ENCODE measurements at places on chromosomes 4 and X.

DNA sequence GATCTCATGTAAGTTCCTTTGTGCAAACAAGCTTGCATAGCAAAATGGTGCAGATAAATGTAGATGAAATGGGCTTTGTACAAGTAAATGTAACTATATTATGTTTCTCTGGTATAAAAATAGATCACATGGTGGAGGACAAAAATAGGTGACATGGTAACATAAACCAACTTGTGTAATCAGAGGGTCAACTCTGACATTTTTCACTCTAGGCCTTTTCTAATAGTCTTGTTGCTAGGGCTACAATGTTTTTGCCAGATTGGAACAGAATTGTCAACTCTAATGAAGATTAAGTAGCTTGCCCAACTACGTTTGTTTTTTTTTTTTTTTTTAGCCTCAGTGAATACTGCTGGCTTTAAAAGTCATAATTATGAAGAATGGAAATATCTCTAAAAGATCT is 11.5 kb downstream of the MAD2L1 start:
- DNase-seq, result no peak

DNA sequence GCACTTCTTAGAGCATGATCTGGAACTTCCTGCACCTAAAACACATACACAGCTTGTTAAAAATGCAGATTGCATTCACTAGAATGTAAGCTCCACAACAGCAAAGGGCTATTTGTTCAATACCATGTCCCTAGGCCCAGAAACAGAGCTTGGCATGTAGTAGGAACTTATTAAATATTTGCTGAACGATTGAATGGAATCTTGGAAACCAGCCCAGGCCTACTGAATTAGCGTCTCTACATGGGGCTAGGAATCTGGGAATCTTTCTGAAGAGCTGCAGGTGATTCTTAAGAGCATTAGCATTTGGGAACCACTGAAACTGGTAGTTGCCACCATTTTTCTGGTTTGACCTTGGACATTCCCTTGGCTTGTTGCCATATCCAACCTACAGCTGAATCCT is 234.1 kb downstream of the STIM2 start:
- no peak for DNase-seq

GRCh38 chr4:16807355-16807754 is 91.1 kb downstream of the LDB2 start:
- DNase-seq, result no peak

DNA sequence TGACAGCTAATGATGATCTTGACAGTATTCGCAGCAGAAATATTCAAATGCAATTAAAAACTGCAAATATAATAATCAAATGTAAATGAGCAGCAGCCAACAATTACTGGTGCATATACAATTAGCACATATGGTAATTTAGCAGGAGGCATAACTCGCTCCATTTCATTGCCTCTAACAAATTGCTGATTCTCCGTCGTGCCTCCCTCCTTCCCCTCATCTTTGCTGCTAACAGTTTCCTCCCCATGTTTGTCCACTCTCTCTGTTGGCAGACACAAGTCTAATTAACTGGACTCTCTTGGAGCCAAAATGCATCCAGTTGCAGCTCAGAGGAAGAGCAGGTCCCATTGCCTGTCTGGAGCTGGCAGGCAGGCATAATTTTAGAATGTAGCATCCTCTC is 210.6 kb downstream of the STK32B start:
- no peak for DNase-seq

GRCh38 chr4:105572296-105572695 is 19.9 kb downstream of the ARHGEF38 start:
- DNase-seq, result no peak

DNA sequence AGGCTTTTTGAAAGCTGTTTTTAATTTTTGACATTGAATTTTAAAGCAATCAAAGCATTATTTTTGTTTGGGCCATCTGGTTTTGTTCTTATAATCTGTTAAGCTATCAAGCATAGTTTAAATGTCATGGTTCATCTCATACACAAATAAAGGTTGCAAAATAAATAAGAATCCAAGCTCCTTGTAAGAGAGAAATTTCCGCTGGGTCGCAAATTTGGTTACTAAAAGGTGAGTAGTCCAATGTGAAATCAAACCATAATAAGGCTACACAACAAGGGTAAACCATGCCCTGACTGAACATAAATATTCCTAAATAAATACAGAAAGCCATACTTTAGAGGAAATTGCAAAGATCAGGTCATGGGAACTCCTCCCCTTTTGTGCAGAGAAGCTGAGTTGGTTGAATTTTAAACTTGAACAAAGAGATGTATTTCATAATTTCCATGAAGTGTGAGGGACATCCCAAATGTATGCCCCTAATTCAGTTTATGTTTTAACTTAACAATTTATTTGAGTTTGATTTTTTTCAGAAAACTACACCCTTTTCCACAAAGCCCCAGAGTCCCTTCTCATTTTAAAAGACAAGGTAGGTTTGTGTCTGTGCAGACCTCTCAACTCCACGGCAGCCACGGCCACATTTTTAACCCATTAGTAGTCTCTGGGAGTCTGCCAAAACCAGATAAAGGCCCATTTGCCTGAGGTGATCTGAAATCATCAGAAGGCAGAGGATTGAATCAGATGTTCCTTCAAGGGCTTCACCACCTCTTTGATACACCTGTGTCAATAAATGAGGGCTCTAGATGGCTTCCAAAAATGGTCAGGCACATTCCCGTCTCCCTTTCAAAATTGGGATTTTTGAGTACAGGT is 85.2 kb downstream of the PLAC1 start:
- no peak for DNase-seq

GRCh38 chr4:338759-339097 is 1.1 kb downstream of the ZNF141 start:
- DNase-seq, result no peak

Data from inflammatory macrophage treated with lipopolysaccharide for 4 hours (primary cell).